ENCODE measurements at places on chromosomes 16 and 17.

DNA sequence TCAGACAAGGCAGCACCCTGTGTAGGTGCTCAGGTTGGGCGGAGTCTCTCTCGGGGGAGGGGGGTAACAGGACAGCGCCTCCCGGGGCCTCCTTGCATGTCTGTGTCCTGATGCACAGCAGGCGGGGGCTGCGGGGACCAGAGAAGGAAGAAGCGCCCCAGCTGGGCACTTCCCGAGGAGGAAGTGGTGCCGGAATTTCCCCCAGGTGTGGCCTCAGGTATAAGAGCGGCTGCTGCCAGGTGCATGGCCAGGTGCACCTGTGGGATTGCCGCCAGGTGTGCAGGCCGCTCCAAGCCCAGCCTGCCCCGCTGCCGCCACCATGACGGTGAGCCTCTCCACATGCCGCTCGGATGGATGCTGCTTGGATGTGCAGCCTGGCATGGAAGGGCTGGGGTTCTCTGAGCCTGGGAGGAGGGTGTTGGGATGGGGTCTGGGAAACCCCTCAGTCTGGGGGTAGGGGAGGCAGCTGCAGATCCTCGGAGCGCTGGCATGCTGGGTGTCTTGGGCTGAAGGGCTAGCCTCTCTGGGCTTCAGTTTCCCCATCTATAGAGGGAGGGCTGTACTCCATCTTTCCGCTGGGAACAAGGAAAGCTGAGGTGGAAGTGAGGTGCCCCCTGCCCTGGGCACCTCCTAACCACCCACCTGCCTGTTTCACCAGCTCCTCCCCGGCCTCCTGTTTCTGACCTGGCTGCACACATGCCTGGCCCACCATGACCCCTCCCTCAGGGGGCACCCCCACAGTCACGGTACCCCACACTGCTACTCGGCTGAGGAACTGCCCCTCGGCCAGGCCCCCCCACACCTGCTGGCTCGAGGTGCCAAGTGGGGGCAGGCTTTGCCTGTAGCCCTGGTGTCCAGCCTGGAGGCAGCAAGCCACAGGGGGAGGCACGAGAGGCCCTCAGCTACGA lies at the start of gene IL17C:
Gene IL17C, plus strand, starts transcription at position 250 of the 908 bp plus-strand sequence. Its CDS starts 70 bp downstream, at position 320.
- no peak for DNase-seq

- no peak for DNase-seq
Measured at GRCh38 chr16:83554540-83554939, 253.2 kb upstream of the HSBP1 start.

DNA sequence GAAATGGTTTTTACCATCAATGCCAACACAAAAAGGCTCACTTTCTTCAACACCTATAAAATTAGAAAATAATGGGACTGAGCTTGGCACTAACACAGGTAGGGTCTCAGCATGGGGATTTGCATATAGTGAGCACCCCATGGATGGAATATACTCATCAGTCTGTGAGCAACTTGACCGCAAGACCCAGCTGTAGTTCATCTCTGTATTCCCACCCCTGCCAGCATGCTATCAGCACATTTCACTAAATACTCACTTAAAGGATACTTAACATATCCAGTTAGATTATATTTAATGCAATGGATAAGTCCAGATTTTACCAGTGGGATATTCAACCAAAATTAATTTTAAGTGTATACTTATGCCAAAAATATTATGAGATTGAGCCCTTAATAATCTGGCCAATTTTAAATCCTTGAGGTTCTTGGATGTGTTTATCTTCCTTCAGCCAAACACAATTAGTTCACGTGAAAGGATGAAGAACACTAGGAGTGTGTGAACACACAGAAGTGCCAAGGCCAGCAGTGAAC lies 66.7 kb downstream of the C16orf95 start:
- DNase-seq = no peak

GRCh38 chr16:19636436-19637267 lies 81.1 kb downstream of the VPS35L start:
- DNase-seq = no peak

GRCh38 chr17:35968520-35969054 lies 12.7 kb downstream of the CCL16 start:
- no peak for DNase-seq

DNA sequence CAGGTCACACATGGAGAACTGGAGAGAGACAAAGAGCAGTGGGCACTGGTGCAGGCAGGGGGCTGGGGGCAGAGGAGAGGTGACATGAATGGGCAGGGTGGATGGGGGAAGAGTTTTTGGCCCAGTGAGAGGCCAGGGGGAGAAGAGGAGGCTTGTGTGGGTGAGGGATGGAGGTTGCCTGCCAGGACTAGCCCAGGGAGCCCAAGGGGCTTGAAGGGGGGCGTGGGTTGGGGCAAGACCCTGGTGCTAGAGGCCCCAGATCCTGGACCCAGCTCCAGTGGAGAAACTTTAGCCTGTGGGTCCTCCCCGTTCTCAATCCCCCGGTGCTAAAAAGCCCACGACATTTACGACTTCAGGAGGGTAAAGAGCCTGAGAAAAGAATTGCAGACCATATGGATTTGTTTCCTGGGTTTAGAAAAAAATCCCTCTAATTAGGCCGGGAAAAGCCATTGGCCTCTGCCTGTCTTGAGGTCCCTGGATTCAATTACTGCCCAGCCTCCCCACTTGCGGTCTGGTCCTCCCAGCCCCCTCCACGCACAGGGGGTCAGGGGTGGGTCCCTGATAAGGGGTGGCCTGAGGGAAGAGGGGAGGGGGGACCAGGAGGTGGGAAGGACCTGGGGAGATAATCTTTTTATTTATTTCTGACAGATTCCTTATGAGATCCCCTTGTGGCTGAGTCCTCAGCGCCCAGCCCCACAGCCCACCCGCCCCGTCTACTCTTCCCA lies 33.0 kb downstream of the NGFR start:
- no peak for DNase-seq

- DNase-seq = no peak
Measured at GRCh38 chr16:85704011-85704410, 15.3 kb upstream of the GINS2 start.

GRCh38 chr16:84518804-84519341 lies 14.4 kb upstream of the MEAK7 start:
- DNase-seq = no peak

All from kidney epithelial cell (primary cell).